DMS 273 treated with DMSO at 0.1 percent for 48 hours (cell line): ENCODE measurements at places on chromosomes 3 and 15.

- no peak for DNase-seq
These were observed 101.3 kb downstream of the WDR76 start for GRCh38 chr15:43928152-43928551.

DNA sequence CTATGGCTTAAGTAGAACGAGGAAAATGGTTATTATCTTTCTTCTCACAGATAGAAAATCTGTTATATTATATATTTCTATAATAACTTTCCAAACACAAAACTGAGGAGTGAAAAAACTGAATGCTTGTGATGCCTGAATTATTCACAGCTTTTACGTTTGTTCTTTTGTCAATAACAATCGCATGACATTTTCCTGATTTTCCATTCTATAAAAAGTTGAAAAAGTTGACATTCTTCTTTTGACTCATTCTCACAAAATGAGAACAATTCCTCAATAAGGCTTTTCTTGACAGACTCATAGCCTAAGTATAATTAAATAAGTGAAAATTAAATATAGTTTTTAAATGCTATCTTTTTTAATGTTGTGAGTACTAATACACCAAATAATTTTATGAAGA lies 288.8 kb upstream of the TGFBR2 start:
- DNase-seq, result no peak

GRCh38 chr3:187777331-187777941 lies 32.2 kb upstream of the BCL6 start:
- DNase-seq, result no peak

DNA sequence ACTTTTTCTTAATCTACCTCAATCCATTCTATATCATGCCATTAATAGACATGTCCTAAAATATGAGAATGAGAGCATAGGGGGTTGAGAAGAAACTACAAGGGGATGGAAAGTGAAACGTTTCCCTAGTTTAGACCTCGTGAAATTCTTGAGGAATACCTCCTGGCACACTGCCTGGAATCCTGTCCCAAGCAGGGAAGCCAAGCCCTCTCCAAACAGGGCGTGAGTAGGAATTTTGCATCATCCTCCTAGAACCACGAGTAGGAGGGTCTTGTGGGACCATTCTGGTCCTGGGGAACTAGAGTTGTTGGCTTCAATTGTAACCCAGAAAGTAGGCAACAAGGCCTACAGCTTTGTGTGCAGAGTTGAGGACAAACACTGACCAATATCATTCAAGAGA lies 19.6 kb upstream of the C3orf80 start:
- DNase-seq, result no peak

- DNase-seq, result no peak
These were observed 80.4 kb downstream of the PLOD2 start for GRCh38 chr3:146080578-146080977.

DNA sequence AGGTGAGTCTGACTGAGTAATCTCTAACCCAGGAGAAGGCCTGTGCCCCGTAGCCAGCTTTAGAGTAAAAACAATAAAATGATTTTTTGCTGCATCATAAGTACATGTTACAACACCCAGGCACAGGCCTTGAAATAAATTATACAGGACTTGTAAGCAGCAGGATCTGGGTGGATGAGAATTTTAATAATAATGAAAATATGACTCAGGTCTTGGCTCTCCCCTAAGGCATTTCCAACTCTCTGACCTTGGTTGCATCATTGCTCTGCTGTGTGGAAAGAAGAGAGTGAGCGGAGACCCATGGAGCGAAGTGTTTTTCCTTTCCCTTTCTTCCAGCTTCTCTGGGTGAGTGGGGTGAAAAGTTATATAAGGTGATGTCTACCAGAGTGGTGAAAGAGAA lies 44.6 kb downstream of the EOMES start:
- DNase-seq, result no peak

- DNase-seq, result no peak
These were observed 139.3 kb downstream of the STT3B start for GRCh38 chr3:31671976-31672375.

DNA sequence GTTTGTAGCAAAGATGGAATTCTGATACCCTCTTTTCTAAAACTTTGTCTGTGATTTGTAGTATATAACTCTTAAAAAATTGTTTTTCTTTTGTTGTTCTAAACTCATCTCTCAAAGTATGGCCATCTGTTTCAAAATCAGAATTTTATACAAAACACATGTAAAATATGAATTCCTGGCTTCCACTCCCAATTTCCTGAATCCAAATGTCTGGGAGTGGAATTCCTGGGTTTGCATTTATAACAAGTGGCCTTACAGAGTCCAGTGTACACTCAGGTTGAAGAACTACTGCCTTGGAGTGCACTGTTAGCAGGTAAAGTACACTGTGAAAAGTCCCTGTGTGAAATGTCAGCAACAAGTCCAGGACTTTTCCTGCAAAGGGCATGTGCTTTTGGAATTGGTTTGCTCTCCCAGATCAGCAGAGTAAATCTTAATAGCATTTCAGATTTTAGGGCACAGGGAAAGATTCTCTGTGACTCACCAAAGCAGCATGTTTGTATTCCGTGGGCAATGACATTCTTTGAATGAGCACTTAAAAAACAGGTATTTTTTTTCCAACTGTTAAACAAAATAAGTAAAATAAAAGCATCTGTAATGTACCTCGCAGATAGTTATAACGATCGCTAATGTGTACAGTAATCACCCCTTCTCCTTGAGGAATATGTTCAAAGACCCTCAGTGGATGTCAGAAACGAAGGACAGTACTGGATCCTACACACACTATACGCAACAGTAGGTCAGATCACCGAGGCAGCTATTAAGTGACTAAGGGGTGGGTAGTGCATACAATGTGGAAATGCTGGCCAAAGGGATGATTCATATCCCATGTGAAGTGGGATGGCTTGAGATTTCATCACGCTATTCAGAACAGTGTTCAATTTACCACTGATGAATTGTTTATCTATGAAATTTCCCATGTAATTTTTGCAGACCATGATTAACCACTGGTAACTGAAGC lies 2.0 kb upstream of the CLDN16 start:
- no peak for DNase-seq

- no peak for DNase-seq
These were observed 2.7 kb downstream of the RAB8B start for GRCh38 chr15:63191895-63192618.

DNA sequence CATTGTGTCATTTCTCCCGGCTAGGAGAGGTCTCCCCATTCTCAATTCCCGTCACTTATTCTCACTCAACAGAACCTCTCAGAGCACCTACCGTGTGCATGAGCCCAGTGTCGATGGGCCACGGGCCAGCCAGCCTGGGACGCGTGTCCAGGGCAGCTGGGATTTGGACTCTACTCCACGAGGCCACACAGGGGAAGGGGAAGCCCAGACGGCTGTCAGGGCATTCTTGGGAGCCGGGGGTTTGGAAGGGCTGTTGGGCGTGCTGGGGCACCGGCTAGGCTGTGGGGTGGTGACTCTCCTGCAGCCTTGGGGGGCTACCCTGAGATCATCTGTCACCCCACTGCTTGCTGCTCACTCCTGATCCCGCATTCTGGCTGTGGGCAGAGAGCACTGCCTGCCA lies 41.7 kb upstream of the PCSK6 start:
- DNase-seq, result no peak

- DNase-seq, result no peak
These were observed 293.8 kb downstream of the PTPRG start for GRCh38 chr3:61855211-61855610.

- DNase-seq, result no peak
These were observed 522.3 kb upstream of the CFAP20DC start for GRCh38 chr3:59572106-59572505.

- no peak for DNase-seq
These were observed 54.2 kb downstream of the PHLDB2 start for GRCh38 chr3:111913163-111913763.

DNA sequence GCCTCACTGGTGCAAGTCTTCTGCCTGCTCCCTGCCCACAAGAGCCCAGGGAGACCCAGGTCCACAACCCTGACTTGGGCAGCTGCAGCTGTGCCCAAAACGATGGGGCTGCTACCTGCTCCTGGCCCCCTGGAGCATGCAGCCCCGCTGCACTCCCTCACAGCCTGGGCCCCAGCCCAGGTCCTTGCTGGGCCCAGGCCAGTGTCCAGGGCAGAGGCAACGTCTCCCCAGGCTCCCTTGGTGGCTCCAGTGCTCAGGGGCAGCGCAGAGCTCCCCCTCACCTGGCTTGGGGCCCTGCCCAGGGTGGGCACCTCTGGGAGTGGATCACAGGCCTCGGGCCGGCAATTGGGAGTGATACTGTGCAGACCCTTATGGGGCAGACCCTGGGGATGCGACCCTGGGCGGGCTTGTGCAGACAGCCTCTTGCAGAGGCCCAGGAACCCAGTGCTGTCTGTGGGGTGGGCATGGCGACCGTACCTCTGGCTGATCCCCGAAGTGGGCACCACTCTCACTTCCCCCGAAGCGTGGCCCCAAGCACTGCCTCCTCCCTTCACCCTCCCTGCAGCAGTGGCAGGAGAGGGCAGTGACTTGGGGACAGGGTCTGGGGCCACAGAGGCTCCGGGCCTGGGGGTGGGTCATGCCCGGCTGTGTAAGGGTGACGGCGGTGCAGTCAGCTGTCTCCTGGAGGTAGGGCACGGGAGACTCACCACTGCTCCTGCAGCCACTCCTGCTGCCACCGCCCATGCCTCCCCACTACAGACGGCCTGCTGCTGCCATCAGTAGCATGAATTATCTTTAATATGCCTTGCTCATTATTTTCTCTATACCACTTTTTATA lies 255.9 kb downstream of the DOCK3 start:
- no peak for DNase-seq

- no peak for DNase-seq
These were observed 2.0 kb upstream of the MANF start for GRCh38 chr3:51382947-51383578.

- no peak for DNase-seq
These were observed 25.6 kb downstream of the SEC22C start for GRCh38 chr3:42556089-42556632.

- no peak for DNase-seq
These were observed 11.9 kb upstream of the LEKR1 start for GRCh38 chr3:156814295-156814694.

DNA sequence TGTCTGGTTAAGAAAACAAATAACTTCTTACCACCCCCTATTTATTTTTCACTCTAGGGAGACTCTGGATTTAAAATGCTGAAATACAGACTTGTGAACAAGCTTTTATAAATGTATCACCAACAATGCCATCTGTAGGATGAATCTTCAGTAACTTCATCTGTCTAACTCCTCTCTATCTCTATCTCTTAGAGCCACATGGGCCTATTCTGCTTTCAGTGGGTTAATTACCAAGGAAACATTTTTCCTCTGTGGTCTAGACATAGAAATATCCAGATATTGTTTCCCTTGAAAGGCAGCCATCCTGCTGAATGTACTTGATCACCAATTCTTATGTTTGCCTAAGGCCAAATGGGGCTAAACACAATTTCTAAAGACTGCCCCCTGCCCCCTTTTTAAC lies 167.6 kb upstream of the COL8A1 start:
- no peak for DNase-seq

- no peak for DNase-seq
These were observed 74.8 kb upstream of the RPL32 start for GRCh38 chr3:12916159-12916558.

DNA sequence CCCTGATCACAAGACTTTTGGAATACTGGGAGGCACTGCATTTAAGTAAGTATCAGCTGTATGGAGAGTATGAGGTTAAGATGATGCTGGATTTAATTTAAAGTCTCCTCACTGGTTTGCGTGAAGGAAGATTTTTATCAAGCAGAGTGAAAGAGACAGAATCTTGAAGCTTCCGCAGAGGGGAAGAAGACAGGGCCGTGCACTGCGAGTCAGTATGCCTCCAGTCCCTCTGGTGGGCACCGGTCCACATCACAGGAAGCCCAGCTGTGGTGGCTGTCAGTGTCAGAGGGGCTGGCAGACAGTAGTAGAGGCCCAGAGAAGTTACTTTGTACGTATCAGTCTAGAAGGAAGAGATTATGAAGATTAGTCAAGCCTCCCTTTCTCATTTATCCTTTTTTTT lies 379.0 kb upstream of the TPRG1 start:
- no peak for DNase-seq

DNA sequence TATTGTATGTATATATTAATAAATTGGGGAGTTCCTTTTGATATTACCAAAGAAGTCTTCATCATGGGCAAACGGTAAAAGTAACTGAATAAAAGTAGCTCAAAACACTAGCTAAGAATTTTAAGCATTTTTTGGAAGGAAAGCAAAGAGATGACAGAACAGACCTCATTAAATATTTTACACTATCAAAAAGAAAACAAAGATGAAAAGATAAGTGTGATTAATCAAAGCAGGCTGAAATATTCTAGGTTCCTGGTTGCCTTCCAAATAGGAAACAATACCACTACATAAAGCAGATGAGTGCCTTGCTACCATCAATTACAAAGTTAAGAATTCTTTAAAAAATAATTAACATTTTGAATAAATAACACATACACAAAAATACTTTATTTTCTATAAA lies 3.6 kb downstream of the NKIRAS1 start:
- no peak for DNase-seq

GRCh38 chr15:57282686-57283085 lies 93.6 kb upstream of the CGNL1 start:
- DNase-seq, result no peak

- DNase-seq, result no peak
These were observed 114.4 kb downstream of the DNAJB8 start for GRCh38 chr3:128352326-128352725.
